CD4-positive, alpha-beta T cell treated with Interleukin-2 at 100 ng/mL for 4 hours (primary cell): ENCODE measurements at places on chromosomes 2 and 18.

DNA sequence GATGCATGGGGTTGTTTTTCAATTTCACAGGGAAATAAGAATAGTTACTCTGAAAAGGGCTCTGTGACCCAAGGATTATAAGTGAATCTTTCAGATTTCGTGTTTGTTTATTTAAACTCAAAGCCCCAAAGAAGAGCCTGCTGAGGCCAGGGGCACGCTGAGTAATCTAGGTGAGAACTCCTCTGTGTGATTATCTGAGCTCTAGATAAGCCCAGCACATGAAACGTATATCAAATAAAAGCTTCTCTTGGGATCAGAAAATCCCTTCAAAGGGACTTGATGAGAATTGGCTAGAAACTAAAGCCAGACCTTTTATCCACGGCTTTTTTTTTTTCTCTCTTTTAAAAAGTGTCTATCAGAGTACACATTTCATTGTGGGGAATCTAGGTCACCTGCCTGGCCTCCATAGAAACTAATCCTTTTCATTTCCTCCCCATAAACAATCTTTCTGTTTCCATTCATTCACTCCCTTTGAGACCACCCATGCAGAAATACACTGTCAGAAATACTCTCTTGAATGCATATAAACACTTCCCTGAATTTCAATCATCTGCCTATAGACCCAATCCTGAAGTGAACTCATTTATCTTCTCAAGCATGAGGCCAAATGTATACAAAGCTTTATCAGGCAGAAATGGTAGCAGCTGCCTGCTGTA lies 137.4 kb downstream of the RIT2 start:
- no peak for DNase-seq

DNA sequence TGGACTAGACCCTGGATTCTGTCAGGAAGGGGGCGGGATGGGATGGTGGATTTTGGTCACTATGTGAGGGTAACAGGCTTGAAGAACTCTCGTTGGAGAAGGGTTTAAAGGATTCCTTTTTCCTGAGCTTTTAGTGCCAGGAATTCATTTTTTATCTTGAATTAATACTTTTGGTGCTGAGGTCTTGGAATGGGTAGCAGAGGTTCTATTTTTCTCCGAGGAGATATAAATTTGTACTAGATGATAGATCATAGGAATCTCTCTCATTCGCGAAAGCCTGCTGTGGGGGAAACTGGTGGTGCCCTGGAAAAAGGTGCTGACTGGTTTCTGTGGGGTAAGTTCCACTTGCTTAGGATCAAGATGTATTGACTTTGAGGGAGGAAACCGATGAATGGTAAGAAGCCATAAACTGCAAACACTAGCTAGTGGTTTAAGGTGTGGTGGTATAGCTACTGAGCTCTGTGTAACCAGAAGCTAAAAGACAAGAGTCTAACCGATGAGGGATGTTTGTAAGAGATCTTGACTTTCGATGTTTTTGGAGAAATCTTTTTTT lies 706 bp downstream of the AGPS start:
- no peak for DNase-seq

DNA sequence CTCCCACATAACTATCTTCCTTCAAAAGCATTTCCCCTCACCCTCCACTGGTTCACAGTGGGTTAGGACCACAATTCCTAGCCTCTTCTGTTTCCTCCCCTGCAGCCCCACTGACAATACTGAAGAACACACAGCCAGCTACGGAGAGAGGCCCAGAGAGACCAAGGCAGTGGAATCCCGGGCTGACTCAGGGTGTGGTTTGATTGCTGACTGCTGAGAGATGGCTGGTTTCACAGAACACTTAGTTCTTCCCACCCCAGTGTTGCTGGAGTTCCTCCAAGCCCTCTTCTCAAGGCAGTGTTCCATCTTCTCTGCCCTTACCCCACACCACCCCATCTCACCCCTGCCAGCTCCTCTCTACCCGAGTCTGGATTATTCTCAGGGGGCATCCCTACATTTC lies 43.3 kb upstream of the ZFP36L2 start:
- DNase-seq: no peak

GRCh38 chr2:238128061-238128440 lies 10.4 kb upstream of the KLHL30 start:
- no peak for DNase-seq

- no peak for DNase-seq
These were observed 38.4 kb downstream of the EPAS1 start for GRCh38 chr2:46335391-46336282.

GRCh38 chr18:2337552-2338141 lies 233.7 kb downstream of the METTL4 start:
- peak; percentile 48 for DNase-seq

DNA sequence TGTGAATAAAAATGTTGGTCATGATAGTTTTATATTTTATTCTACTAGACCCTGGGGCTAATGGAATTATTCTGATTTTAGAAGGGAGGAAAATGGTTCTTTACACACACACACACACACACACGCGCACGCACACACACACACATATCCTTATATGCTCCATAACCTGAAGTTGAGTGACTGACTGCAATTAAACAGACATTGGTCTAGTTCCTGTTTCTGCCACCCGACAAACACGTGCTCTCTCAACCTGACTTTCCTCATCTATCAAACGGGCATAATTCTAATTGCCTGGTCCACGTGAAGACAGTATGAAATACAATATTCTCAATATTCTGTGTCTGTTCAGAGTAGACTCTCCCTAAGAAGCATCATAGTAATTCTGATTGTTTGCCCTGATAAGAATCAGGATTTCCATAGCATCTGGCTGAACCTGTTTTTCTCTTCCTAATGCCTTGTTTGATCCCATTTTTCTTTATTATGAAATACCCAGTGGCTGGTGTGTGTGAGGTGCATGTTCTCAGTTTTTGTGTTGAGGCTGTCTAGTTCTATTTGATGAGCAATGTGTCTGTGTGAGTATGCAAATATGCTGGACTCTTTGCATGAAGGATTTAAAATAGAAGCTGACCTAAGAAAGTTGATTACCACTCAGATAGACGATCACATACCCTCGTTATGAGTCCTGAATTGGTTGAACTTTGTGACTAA lies 51.0 kb downstream of the SETBP1 start:
- DNase-seq: no peak

DNA sequence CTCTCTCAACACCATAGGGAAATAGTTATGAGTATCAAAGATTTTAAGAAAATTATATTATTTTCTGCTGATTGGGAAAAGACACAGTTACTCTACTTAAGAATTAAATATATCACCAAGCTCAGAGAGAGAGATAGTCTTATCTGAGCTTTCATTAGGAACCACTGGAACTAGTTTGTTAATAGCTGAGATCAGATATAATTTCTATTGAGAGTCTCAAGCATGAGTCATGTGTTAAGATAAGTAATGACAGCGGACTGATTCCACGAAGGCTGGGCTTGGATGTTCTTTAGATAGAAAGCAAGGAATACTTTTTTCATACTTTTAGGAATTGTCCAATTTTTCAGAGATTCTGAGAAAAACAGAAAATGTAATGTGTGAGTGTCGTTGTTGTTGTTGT lies 44.4 kb upstream of the RBM44 start:
- DNase-seq: no peak

- no peak for DNase-seq
These were observed 32.7 kb upstream of the AGFG1 start for GRCh38 chr2:227439214-227439613.

GRCh38 chr2:11659851-11660250 lies 10.1 kb downstream of the NTSR2 start:
- no peak for DNase-seq

DNA sequence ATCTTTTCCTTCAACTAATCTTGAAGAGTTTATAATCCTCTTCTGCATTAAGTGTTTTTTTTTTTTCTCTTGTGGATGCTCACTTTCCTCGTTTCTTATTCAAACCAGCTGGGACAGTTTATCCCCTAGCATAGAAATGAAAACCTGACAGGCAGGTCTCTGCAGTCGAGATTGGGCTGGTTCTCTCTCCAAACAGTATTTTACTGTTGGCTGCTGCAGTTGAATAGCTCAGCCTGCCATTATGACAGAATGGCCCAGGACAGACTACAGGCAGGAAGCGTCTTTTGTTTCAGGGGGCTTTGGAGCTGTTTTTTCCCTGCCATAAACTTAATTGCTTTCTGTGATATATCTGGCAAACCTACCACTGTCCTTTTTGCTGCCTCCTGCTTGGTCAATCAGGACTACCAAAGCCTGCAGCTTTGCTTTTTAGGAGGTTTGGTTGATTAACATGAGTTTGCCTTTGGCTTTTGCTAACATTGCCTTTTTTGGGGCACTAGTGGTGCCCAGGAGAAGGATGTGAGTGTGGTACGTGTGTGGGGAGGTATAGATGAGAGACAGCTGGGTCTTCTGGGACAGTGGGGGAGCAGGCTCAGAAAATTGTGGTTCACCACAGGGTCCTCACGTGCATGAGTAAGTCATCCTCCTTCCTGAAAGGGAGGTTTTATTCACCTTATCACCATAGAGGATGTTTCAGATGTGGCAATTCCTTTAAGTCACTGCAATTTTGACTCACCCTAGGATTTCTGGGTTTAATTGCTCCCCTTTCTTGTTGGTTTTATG lies 128.7 kb downstream of the LYPD6B start:
- DNase-seq: peak; percentile 28

DNA sequence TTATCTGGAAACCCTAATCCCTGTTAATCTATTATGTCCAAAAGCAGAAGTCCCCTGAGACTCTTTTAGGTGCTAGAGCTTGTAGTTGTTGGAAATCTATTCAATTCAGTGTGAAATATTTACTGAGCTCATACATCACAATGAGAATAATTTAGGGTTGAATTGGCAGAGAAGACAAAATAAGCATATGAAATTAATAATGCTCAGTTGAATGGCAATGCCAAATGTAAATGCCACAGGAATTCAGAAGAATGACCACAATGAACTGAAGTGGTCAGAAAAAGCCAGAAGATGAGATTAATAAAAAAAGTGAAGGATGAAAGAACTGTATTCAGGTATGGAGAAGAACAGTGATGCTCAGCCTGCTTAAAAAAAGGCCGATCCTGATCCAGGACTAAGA lies 8.0 kb upstream of the STAT4 start:
- no peak for DNase-seq

- no peak for DNase-seq
These were observed 3.1 kb downstream of the MARCHF7 start for GRCh38 chr2:159715451-159715850.

GRCh38 chr2:239520811-239521517 lies 120.1 kb upstream of the HDAC4 start:
- no peak for DNase-seq

GRCh38 chr2:209830722-209831465 lies 59.3 kb downstream of the UNC80 start:
- DNase-seq: no peak

DNA sequence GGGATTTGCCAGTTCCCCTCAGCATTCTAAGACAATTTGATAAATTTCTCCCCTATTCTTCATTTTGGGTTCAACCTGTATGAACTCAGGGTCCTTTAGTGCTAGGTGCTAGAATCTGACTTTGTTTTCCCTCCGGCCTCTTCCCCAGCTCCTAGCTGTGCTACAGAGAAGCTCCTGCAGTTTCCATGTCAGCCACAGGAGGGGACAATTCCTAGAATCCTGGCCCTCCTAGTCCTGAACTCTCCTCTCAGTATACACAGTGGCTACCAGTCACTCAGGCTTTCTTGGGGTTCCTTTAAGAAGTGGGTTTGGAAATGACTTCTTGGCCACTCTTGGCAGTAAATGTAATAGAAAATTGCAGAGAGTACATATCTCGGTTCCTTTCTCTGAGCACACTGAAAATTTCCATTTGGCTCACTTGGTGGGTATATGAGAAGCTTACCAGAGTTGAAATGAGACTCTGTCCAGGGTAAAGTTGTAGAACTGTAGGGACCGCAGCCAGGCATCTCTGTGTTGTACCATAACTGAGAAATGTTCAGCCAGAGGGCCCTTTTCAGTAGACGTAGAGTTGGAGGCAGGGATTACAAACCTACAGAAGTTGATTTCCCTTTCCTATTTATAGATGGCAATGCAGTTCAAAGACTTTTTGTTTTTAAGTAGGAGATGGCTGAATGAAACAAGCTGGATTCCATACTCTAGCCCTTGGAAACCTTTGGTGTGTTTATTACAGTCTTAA lies 5.0 kb upstream of the CHST10 start:
- no peak for DNase-seq

- DNase-seq: no peak
These were observed 15.4 kb downstream of the GDF7 start for GRCh38 chr2:20682167-20682920.

DNA sequence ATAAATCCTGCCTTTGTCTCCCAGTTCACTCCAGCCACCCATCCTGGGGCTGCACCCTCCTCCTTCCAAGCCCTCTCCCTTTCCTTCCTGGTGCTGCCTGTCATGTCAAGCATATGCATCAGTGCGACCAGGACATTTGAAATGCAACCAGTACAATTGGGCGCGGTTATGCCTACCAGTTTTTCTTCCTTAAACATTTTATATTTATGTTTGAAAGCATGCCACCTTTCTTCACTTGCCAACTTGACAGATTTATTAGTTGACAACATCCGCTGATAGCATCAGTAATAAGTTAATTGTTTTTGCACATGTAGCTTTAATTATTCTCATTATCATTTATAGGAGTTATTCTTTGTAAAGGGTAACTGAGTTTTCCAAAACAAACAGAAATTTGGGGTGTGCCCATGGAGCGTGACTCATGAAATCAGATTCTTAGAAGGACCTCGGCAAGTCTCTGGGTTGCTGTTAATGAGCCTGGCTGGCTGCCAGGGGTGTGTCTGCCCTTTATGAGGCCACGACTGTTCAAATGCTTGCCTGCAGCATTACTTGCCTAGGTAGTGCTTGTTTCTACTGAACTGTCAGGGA lies 32.8 kb upstream of the IL1B start:
- DNase-seq: peak; percentile 49

DNA sequence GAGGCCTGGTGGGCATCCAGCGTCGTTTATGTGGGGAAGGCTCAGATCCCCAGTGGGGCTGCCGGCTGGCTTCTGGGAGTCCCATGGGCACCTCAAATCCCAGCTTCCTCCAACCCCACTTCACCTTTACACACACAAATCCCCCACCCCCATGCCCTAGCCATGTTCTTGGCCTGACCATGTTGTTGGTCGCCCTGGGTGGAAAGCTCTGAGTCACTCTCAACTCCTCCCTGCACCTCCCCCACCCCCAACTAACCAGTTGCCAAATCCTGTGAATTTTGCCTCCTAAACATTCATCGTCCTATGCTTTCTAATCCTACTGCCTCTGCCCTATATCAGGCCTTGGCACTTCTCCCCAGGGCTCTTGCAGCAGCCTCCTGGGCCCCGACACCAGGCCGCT lies 6.4 kb downstream of the TNS1 start:
- DNase-seq: no peak

DNA sequence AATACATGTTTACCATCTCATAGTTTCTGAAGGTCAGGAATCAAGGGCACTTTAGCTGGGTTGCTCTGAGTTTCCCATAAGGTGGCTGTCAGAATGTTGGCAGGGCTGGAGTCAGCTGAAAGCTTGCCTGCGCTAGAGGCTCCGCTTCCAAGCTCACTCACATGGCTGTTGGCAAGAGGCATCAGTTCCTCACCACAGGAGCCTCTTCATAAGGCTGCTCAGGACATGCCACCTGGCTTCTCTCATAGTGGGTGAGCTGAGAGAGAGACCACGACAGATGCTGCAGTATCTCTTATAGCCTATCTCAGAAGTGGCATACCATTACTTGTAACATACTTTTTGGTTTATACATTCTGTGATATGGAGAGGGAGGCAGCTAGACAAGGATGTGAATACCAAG lies 7.2 kb downstream of the HADHB start:
- DNase-seq: no peak

- no peak for DNase-seq
These were observed 109.7 kb upstream of the PKDCC start for GRCh38 chr2:41937921-41938708.
